Naive thymus-derived CD4-positive, alpha-beta T cell (primary cell): ENCODE measurements at places on chromosomes 2 and 18. TPM values are rescaled to one million over a fixed set of nuclear protein-coding genes. Genes with fewer than 3 reads are reported as not detected.
A peak's percentile ranks its signal among the peaks of the same experiment; 100 is the strongest.

Gene ANKRD30B
- total RNA-seq: not detected in 2 replicates

Gene ITGB6
- total RNA-seq: not detected

Gene GRHL1
- total RNA-seq: 0.56 TPM

Gene CARF
- 27.9 TPM for total RNA-seq

Gene CDH19
- total RNA-seq: not detected in 2 replicates

GRCh38 chr2:27940090-27940671 lies 49.7 kb downstream of the BABAM2 start:
- H3K27me3 ChIP-seq: no peaks in the 10 kb centered on the region
- H3K4me3 ChIP-seq: no peak overlapping the region
- H3K4me1 ChIP-seq: no peaks in the 10 kb centered on the region
- DNase-seq: no peak
- H3K27ac ChIP-seq: no peak overlapping the region

DNA sequence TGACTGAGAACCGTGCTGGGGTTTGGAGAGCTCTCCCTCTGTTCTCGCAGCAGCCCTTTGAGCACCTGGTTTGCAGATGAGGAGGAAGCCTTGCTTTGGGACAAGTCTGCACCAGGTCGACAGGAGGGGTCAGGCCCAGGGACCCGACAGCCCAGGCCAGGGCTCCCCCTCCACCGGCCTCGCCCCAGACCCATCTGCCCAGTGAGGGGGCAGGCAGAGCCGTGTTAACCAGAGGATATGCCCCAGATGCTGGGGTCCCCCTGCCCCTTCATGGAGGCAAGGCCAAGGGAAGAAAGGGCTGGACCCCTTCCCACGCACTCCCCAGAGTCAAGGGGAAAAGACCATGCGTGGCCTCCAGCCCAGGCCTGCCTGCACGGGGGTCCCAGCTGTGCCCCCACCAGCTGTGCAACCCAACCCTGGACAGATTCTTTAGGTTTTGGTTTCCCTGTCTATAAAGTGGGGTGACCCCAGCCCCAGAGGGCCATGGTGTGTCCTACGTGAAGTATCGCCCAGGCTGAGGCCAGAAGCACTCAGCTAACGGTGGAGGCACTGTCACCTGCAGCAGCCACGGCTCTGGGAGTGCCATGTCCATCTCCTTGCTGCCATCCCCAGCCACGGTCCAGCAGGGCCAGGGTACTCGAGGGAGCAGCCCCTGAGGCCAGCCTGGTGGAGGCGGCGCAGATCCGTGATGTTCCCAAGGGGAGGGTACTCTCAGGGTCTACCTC lies 4.8 kb upstream of the SNED1 start:
- H3K36me3 ChIP-seq: no peaks in the 10 kb centered on the region
- H3K27me3 ChIP-seq: no peaks in the 10 kb centered on the region
- H3K4me1 ChIP-seq: no peaks in the 10 kb centered on the region
- DNase-seq: no peak

- no peaks in the 10 kb centered on the region for H3K4me1 ChIP-seq
- no peak overlapping the region for H3K27ac ChIP-seq
- no peaks in the 10 kb centered on the region for H3K27me3 ChIP-seq
Measured at GRCh38 chr2:167198009-167198408, 309.7 kb downstream of the XIRP2 start.

DNA sequence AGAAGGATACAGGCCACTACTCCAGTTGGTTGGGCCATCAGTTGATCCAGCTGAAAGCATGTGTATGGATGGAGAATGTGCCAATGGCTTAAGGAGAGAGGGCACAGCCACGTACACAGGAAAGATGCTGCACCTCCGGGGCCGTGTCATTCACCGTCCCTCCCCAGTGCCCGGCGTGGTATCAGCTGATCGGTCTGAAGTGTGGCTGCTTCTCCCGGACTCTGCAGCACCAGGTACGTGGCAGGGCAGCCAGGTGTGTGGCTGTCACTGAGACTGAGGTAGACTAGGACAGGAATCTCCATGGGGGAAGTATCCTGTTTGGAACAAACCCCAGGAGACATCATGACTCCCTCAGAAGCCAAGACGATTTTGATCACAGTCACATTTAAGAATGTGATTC lies 4.2 kb upstream of the ERFE start:
- no peak overlapping the region for H3K4me3 ChIP-seq
- no peaks in the 10 kb centered on the region for H3K4me1 ChIP-seq
- no peak overlapping the region for H3K27ac ChIP-seq
- DNase-seq: no peak
- no peaks in the 10 kb centered on the region for H3K36me3 ChIP-seq

GRCh38 chr2:37415128-37415820 lies 70.8 kb downstream of the QPCT start:
- no peak overlapping the region for H3K4me3 ChIP-seq
- no peaks in the 10 kb centered on the region for H3K4me1 ChIP-seq
- no peak for DNase-seq
- H3K27ac ChIP-seq: no peak overlapping the region
- no peaks in the 10 kb centered on the region for H3K27me3 ChIP-seq

DNA sequence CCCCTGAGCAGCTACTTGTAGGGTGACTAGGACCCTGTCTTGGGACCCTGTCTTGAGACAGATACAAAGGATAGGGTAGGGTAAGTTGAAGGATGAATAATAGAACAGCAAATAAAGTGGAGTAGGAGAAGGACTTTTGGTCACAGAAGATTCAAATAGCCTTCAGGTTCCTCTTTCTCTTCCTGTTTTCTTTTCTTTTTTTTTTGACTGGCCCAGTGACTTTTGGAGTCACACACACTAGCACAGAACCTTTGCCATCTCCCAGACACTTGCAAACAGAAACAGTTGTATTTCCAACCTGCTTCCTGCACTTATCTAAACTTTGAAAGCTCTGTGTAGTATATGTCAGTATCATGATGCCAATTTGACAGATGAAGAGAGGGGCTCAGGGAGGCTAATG lies 108.2 kb downstream of the TDRD15 start:
- DNase-seq: no peak
- no peaks in the 10 kb centered on the region for H3K27me3 ChIP-seq
- no peaks in the 10 kb centered on the region for H3K36me3 ChIP-seq
- no peak overlapping the region for H3K27ac ChIP-seq
- H3K4me3 ChIP-seq: no peak overlapping the region

DNA sequence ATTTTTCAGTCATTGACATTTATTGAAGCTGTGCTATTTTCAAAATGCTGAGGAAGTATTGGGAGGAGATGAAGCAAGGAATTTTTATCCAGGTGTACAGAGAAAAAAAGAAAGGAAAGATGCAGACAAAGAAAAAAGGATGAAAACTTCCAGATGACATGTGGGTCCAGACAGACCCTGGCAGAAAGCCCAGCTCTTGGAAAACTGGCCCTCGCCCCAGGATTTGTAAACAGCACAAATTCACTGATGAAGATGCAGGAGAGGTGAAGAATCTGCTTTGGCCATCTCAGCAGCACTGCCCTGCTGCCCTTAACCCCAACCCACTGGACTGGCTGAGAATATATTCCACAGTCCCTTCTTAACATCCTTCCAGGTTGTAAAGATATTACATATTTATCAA lies 12.5 kb downstream of the TACR1 start:
- H3K36me3 ChIP-seq: no peaks in the 10 kb centered on the region
- DNase-seq: no peak
- no peak overlapping the region for H3K27ac ChIP-seq
- no peak overlapping the region for H3K4me3 ChIP-seq
- H3K27me3 ChIP-seq: peaks cover 3% of the 10 kb centered on the region
- no peaks in the 10 kb centered on the region for H3K4me1 ChIP-seq

DNA sequence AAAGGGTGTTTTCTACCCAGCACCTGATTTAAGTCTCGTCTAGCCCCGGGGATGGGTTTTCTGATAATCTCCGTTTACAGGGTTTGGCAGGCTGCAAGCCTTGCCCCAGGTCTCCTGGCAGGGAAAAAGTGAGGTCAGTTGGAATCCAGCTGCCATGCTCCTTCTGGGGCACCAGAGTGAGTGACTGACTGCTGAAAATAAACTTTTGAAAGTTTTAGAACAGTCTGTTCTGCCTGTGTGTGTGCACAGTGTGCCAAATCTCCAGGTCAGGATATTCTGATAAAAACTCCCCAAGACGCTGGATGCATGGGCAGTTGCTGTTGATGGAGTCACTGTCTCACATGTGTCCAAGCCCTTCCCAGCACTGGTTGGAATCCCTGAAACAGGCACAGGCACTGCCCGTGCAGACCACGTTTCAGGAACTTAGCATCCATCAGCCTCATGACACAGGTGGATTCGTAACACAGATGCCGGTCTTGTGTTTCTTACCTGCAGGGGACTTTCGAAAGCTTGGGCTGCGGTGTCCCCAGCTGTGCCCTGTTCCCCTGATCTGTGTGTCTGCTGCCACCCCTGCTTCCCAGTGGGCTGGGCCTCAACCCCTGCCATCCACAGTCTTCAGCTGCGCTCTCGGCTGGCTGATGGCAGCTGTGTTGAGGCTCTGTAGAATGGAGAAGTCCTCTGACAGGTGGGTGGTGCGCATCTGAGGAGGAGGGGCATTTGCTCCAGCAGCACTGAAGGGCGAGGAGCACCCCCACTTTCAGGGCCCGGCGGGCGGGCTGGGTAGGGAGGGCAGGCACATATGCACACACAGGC lies 65.0 kb downstream of the SH3RF3 start:
- no peaks in the 10 kb centered on the region for H3K4me1 ChIP-seq
- no peaks in the 10 kb centered on the region for H3K27me3 ChIP-seq
- H3K36me3 ChIP-seq: no peaks in the 10 kb centered on the region
- no peak for DNase-seq
- H3K27ac ChIP-seq: no peak overlapping the region

DNA sequence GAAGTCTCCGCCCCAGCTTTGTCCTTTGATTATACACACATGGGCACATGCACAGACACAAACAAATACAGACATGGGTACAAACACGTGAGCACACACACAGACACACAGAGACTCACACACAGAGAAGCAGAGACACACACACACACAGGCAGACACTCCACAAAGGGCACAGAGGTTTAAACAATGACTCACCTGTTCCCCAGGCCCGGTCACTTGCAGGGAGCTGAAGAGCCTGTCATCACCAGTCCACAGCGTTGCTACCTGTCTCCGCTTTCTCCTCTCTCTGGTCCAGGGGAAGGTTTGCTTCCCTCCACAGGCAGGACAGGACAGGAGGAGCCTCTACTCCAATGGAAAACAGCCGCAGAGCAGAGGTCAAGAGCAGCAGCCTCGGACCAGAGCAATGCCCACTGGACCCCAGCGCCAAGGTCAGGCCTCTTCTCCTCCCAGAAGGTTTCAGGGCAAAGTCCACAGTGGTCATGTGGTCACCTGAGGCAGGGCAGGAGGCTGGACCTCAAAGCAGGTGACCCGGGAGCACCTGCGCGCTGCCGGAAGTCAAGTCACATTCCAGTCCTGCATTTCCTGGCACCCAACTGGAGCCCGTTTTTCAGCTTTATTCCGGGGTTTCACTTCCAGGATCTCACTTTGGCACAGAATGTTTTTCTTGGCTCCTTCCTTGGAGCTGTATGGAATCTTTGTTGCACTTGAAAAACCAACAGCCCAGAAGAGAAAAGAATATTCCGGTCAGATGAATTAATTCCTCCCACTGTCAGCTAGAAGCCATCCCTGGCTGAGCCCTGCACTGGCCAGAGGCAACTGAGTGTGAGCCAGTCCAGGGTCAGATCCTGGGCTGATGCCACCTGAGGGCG lies at the start of gene RAB17:
Gene RAB17 (minus strand): TSS at position 463 of the 869 bp plus-strand sequence. CDS start 4,580 bp downstream, outside the sequence.
- H3K4me1 ChIP-seq: peaks cover 11% of the 10 kb centered on the region
- no peaks in the 10 kb centered on the region for H3K27me3 ChIP-seq
- H3K27ac ChIP-seq: no peak within 1 kb of the TSS
- no peak for DNase-seq
- H3K4me3 ChIP-seq: no peak within 1 kb of the TSS

GRCh38 chr2:118130385-118130784 lies 42.1 kb downstream of the INSIG2 start:
- no peaks in the 10 kb centered on the region for H3K36me3 ChIP-seq
- H3K27me3 ChIP-seq: no peaks in the 10 kb centered on the region
- H3K27ac ChIP-seq: no peak overlapping the region
- H3K4me3 ChIP-seq: no peak overlapping the region
- H3K4me1 ChIP-seq: peaks cover 5% of the 10 kb centered on the region

DNA sequence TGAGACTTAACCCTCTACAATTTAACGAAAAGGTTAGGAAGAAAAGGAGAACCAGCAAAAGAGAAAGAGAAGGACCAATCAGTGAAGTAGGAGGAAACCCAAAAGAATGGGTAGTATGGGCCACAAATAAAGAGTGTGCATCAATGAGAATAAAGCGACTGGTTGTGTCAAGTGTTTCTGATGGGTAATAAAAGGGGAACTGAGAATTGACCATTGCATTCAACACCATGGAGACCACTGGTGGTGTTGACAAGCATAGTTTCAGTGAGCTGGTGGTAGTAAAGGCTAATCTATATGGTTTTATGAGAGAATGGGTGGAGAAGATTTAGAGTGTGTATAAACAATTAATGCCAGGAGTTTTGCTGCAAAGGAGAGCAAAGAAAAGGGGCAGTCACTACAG lies 75.4 kb downstream of the CSRNP3 start:
- DNase-seq: no peak
- no peaks in the 10 kb centered on the region for H3K36me3 ChIP-seq
- H3K4me1 ChIP-seq: no peaks in the 10 kb centered on the region
- no peak overlapping the region for H3K4me3 ChIP-seq
- no peak overlapping the region for H3K27ac ChIP-seq
- H3K27me3 ChIP-seq: no peaks in the 10 kb centered on the region

- peaks cover 3% of the 10 kb centered on the region for H3K27me3 ChIP-seq
- H3K4me3 ChIP-seq: no peak overlapping the region
- peaks cover 7% of the 10 kb centered on the region for H3K4me1 ChIP-seq
- DNase-seq: no peak
Measured at GRCh38 chr18:44683556-44683955, 2.9 kb downstream of the SETBP1 start.

GRCh38 chr2:81872006-81872405 lies 1567.5 kb upstream of the LRRTM1 start:
- no peaks in the 10 kb centered on the region for H3K4me1 ChIP-seq
- no peak overlapping the region for H3K27ac ChIP-seq
- no peaks in the 10 kb centered on the region for H3K36me3 ChIP-seq
- no peaks in the 10 kb centered on the region for H3K27me3 ChIP-seq

DNA sequence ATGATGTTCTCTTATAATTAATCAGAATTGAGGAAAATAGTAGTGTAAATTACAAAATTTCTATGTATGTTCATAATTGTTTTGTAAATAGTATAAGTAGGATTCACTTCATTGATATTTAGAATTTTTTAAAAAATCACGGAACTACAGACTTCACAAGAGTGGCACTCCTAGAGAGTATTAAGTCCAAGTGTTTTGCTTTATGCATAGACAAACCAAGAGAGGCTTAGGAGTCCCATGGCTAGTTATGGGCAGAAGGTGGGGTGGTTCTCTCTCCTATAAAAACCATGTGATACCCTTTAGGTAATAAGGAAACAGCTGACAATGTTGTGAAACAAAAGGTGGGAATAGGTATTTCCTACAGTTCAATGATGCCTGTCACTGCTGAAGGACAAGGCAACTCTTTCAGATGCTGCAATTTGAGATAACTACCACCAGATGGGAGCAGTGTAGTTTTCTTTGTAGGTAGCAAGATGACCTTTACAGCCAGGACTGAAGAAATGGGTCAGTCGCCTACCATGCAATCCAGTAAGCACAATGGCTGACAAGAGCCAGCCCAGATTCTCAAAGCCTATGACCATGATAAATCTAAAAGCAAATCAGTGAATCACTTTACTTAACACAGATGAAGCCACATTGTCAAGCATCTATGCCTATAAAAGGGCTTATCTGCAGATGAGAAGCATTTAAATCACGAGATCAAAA lies 83.9 kb downstream of the AAK1 start:
- peaks cover 8% of the 10 kb centered on the region for H3K4me1 ChIP-seq
- peak; percentile 32 for DNase-seq
- no peak overlapping the region for H3K4me3 ChIP-seq
